ENCODE measurements at places on chromosomes 16 and 17.

GRCh38 chr17:230395-230770 is 48.9 kb upstream of the DOC2B start:
- DNase-seq: no peak

DNA sequence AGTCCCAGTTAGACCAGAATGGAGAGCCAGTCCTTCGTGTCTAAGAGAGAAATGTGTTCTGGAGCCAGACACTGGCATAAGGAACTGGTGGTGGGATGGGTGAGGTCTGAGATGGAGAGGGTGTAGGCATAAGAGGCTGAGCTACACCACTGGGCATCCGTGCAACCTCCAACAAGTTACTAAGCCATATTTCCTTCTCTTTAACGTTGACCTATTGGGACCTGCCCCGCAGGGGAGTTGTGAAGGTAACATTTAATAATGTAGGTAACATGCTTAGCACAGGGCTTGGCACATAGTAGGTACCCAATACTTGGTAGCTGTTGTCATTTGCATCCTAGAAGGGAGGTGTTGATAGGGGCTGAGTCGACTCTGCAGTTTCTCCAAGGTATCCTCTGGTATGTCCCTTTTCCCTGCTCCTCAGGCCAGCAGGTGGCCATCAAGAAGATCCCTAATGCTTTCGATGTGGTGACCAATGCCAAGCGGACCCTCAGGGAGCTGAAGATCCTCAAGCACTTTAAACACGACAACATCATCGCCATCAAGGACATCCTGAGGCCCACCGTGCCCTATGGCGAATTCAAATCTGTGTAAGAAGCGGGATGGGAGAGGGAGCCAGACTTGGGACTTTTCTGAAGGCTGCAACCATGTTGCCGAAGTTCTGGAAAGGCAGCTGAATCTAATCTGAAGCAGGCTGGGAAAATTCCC is 1.2 kb downstream of the MAPK7 start:
- no peak for DNase-seq

DNA sequence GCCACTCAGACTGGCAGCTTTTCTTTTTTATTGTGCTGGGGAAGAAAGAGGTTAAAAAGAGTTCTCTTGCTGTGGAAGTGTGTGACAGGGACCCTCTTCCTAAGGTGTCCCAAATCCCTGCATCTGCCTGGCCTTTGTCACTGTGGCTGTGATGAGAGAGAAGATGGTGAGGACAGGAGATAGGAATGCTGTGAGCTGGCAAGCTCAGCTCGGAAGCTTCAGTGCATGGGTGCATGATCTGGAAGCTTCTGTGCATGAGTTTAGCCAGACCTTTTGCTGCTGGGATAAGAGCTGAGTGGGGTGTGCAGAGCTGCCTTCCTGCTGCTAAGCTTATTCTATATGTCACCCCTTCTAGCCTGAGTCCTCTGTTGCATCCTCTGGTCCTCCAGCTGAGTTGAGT is 103.3 kb upstream of the CACNG3 start:
- DNase-seq: no peak

GRCh38 chr16:57519796-57520360 is 16.5 kb downstream of the CCDC102A start:
- peak; percentile 67 for DNase-seq

DNA sequence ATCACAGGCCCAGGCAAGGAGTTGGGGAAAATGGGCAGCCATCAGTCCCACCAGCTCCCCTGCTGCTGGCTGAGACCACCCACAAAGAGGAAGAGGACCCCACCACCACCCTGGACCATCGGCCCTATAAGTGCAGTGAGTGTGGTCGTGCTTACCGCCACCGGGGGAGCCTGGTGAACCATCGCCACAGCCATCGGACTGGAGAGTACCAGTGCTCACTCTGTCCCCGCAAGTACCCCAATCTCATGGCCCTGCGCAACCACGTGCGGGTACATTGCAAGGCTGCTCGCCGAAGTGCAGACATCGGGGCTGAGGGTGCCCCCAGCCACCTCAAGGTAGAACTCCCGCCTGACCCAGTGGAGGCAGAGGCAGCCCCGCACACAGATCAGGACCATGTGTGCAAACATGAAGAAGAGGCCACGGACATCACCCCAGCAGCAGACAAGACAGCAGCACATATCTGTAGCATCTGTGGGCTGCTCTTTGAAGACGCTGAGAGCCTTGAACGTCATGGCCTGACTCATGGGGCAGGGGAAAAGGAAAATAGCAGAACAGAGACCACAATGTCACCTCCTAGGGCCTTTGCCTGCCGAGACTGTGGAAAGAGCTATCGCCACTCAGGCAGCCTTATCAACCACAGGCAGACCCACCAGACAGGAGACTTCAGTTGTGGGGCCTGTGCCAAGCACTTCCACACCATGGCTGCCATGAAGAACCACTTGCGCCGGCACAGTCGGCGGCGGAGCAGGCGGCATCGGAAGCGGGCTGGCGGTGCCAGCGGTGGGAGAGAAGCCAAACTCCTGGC is 3.6 kb downstream of the ZNF646 start:
- no peak for DNase-seq

- no peak for DNase-seq
These were observed 68.6 kb upstream of the ZFHX3 start for GRCh38 chr16:73116576-73116975.

GRCh38 chr17:83079352-83079747 is at the start of gene METRNL:
Gene METRNL, plus strand, starts transcription at chr17:83079609. Its CDS starts 207 bp downstream, at chr17:83079816.
- DNase-seq: peak; percentile 85

GRCh38 chr17:78013683-78014467 is 55.4 kb downstream of the TNRC6C start:
- no peak for DNase-seq

GRCh38 chr17:48751733-48752398 is 23.3 kb upstream of the HOXB13 start:
- no peak for DNase-seq

- no peak for DNase-seq
These were observed 48.2 kb downstream of the CEP112 start for GRCh38 chr17:66143657-66144282.

DNA sequence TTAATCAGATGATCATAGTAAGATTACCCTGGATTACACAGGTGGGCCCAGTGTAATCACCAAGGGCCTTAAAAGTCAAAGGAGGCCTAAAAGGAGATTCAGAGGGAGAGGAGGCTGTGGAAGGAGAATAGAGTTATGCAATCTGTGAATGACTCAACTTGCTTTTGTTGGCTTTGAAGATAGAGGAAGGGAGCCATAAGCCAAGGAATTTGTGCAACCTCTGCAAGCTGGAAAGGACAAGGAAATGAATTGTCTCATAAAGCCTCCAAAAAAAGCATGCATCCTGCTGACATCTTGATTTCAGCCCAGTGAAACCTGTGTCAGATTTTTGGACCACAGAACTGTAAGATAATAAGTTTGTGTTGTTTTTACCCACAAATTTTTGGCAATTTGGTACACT is 109.6 kb downstream of the CNTNAP4 start:
- no peak for DNase-seq

DNA sequence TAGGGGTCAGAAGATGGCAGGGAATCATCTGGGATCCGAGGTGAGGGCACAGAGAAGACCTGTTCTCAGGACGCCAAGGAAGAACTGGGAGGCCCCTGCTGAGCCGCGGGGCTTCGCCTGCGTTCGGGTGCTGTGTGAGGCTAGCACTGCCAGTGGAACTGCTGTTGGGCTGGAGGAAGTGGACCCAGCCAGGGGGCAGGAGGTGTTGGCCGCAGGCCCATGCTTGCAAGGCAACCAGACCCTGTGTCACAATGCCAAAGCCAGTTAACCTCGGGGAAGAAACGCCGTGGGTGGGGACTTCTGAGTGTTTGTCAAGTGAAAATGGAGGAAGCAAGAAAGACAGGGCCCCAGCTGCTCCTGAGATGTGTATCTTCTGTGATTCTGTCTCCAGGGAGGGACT is 185.5 kb downstream of the LGALS9B start:
- DNase-seq: no peak

- DNase-seq: no peak
These were observed 32.2 kb downstream of the CHP2 start for GRCh38 chr16:23786964-23787561.

GRCh38 chr16:54931120-54932014 is 702 bp downstream of the IRX5 start:
- no peak for DNase-seq

GRCh38 chr17:78323826-78324390 is 36.0 kb downstream of the SOCS3 start:
- DNase-seq: no peak

- no peak for DNase-seq
These were observed 38.7 kb upstream of the CACNG3 start for GRCh38 chr16:24217461-24217860.

- DNase-seq: no peak
These were observed at the start of gene SOX15 for GRCh38 chr17:7589891-7590691. Gene SOX15, minus strand, starts transcription at chr17:7590094. Its CDS starts 418 bp downstream, at chr17:7589676.

- DNase-seq: no peak
These were observed 660.5 kb downstream of the KCNJ2 start for GRCh38 chr17:70829876-70830275.

- no peak for DNase-seq
These were observed 187.5 kb downstream of the MSI2 start for GRCh38 chr17:57443781-57444180.

- no peak for DNase-seq
These were observed 54.6 kb downstream of the PLD6 start for GRCh38 chr17:17151541-17151940.

DNA sequence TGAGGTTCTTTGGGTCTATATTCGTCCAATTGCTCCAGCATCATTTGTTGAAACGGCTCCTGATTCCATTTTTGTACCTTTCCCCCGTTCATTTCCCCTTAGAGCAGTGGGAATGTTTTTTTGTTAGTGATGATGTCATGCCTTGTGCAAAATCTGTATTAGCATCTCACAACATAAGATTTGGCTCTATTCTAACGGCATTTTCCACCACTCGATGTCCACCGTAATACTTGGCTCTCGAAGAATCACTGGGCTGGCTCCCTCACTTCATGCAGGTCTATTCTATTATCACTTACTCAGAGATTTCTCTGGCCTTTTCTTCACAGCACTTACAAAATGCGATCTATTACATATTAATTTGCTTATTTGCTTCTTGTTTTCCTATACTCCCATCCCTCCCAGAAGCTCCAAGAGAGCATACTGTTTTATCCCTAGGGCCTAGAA is 571 bp upstream of the NME1 start:
- no peak for DNase-seq

DNA sequence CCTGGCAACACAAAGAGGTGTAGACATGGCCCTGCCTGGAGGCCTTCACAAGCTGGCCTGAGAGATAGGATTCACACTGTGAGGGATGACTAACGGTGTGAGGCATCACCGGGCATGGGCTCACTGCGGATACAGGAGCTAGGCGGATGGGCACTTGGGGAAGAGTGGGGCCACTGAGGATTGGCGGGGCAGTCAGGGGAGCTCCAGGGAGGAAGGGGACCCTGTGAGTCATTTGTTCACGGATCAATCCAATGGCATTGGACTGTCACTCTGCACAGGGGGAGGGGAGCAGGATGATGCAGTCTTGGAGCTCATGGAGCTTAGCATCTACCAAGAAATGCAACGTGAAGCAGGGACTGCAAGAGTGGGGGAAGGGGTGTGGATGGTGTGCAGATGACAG is 117.3 kb downstream of the SDK2 start:
- no peak for DNase-seq

DNA sequence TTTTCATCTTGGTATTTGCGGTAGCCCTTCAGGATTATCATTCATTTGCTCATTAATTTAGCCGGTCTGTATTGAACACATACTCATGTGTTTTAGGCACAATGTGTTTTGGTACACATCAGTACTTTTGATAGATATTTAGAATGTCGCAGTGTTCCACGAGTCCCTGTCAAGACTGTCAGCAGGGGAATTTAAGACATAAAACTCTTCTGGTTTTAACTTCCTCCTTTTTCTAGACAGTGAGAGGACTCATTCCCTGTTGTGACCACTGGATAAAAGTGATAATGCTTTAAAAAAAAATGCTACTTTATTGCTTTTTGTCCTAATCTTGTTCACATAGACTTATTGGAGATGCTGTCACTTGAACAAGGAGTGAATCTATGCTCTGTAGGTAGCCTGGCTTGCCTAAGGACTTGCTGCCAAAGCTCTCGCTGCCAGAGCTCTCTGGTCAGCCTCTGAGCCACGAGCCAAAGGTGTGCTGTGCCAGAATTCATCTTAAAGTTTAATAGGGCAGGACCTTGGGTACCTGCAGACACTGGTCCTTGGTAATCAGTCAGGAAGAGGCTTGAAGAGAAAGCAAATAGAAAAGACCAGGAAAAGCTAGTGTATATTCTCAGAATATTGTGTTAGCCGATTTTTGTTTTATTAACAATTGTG is 5.4 kb downstream of the DCAF7 start:
- no peak for DNase-seq

GRCh38 chr16:19691161-19691711 is 26.8 kb downstream of the KNOP1 start:
- no peak for DNase-seq

- DNase-seq: no peak
These were observed 47.7 kb downstream of the ZFHX3 start for GRCh38 chr16:73000020-73000906.

DNA sequence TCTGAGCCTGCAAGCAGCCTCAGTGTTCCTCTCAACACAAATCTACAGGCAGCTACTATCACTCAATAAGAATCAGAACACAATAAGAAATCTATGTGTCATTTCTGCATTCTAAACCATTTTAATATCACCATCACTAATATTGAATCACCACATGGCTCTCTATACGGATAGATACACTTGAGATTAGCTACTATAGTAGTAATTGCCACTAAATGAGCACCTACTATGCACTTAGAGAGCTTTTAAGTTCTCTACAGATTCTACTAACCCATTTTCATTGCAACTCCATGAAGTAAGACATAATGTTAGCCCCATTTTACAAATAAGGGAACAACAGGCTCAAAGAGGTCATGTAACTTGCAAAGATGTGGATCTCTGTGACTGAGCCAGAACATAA is 132.8 kb upstream of the DYNLRB2 start:
- no peak for DNase-seq

GRCh38 chr17:48044851-48045250 is 3.3 kb upstream of the NFE2L1 start:
- no peak for DNase-seq

- DNase-seq: no peak
These were observed 65.7 kb downstream of the LITAF start for GRCh38 chr16:11521055-11521454.

DNA sequence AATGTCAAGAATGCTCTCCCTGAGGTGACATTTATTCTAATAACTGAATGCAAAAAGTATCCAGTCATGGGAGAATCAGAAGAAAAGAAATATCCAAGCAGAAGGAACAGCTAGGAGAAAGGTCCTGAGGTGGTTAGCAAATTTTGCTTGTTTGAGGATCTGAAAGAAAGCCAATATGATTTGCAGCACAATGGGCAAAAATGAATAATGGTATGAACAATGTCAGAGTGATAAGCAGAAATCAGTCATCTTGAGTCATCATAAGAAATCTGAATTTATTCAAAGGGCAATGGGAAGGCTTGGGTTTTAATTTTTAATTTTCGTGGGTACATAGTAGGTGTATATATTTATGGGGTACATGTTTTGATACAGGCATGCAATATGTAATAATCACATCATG is 68.5 kb downstream of the BRIP1 start:
- no peak for DNase-seq

Measured in D721Med (cell line).